ENCODE measurements at places on chromosomes 4 and X. TPM values are rescaled to one million over a fixed set of nuclear protein-coding genes. Genes with fewer than 3 reads are reported as not detected.
A peak's percentile ranks its signal among the peaks of the same experiment; 100 is the strongest.

DNA sequence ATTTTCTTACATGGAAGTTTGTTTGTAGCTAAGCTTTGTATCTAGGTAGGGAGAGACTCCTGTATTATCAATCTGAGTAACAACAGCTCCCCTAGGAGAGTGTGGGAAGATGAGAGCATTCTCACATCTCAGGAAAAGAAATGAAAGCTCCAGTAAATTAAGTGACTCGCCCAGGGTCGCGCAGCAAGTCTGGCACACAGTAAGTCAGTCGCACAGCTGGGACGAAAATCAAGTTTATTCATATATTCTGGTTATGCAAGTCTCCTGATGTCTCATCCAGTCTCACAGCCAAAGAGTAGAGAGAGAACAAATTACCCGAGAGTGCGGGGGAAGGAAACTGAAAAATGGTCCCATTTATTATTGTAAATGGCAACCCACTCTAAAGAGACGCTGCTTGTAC lies 216.1 kb downstream of the STK32B start:
- no peak for DNase-seq

DNA sequence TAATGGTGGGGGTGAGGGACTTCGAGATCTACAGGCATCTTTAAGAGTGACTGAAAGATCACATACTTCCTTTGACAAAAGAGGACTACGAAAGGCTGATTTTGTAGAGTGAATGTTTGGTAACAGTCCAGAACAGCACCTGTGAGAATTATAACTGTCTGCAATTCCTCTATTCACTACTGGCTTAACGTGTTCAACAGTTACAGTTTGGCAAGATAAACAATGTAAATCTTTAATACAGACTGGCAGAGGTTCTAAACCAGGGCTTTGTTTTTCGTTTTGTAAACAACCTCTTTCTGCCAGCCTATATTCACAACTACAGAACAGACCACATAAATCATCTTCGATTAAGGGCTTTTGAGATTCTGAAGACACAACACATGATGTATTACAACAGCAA lies 66.9 kb downstream of the NCAPG start:
- no peak for DNase-seq

DNA sequence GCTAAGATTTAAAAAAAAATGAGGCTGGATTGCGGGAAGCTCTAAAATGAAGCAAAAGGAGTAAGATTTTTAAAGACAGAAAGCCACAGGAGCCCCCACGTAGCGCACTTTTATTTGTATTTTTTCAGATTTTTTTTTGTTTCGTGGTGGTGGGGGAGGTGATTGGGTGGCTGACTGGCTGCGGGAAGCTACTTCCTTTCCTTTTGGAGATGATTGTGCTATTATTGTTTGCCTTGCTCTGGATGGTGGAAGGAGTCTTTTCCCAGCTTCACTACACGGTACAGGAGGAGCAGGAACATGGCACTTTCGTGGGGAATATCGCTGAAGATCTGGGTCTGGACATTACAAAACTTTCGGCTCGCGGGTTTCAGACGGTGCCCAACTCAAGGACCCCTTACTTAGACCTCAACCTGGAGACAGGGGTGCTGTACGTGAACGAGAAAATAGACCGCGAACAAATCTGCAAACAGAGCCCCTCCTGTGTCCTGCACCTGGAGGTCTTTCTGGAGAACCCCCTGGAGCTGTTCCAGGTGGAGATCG lies 908 bp downstream of the PCDH10 start:
- DNase-seq, result no peak

DNA sequence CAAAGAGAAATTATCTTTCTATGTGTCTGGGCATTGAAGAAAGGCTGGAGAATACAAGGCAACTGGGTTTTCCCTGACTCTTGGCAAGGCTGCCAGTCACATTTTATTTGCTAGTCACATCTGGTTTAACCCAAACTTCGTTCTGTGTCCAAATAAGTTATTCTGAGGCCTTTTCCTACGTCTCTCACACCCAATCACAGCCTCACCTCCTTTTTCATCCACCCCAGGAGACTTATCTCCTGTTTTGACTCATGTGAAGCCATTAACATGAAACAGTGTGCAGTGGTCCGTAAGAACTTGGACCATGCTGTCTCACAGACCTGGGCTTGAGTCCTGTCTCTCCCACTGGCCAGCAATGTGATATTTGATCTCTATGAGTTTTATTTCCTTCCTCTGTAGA lies 59.3 kb downstream of the CNGA2 start:
- DNase-seq, result no peak

DNA sequence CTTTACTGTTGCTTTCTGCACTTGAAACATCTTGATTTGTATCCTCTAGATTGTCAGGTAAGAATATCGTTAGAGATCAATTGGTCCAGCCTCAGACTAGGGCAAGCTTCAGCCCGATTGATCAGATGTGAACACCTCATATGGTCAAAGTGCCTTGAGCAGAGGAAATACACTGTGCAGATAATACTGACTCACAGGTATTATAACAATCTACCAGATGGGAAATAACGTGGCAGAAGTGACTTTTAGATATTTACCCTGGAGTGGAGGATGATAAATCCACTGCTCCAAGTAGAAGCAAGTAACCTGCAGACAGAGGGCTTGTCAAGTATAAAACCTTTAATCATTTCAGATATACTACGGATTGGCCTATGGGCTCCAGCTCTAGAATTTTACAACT lies 17.9 kb downstream of the VEGFC start:
- no peak for DNase-seq

GAGE12E gene
- total RNA-seq, result not detected

GRCh38 chr4:148210661-148211060 lies 231.6 kb downstream of the NR3C2 start:
- DNase-seq, result no peak

CLDN22 gene
- total RNA-seq, result not detected

DNA sequence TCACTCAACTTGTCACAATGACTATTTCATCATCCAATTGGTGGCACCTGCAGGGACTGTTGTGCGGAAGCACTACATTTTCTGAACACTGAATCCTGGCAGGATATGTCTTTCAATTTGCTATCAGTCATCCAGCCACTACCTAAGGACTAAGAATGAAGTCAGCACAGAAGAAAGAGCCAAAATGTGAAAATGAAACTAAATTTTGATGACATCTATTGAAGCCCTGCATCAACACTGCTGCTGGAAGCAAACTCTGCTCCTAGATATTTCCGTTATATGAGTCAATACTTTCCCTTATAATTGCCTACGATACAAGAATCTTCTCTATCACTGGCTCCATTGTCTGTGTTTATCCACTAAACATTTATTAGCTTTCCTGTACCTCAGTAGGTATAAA lies 917.9 kb downstream of the RAPGEF2 start:
- DNase-seq, result no peak

GRCh38 chr4:152424977-152425376 lies 110.9 kb downstream of the FBXW7 start:
- DNase-seq, result no peak

- no peak for DNase-seq
Measured at GRCh38 chr4:15695729-15696128, 7.1 kb upstream of the BST1 start.

DNA sequence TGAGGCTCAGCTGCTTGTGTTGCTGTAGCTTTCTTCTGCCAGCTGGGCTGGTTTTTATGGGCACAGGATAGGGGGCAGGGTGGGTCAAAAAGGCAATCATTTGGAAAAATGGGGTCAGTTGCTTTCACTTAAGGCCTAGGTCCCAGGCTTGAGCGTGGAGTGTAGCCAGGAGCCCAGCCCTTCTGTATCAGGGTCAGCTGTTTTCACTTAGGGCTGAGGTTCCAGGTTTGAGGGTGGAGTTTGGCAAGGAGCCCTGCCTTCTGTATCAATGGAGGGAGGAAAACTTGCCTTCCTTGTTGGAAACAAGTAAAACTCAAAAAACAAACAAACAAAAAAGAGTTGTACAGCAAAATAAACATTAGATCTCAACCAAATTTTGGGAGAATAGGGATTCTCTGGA lies 37.0 kb upstream of the UGT8 start:
- DNase-seq, result no peak

NOX1 gene
- total RNA-seq, result not detected

- no peak for DNase-seq
Measured at GRCh38 chrX:136193771-136194170, 46.4 kb downstream of the FHL1 start.

- DNase-seq, result no peak
Measured at GRCh38 chr4:139416073-139416673, 37.7 kb upstream of the RAB33B start.

GRCh38 chr4:15021946-15022345 lies 19.7 kb downstream of the CPEB2 start:
- DNase-seq, result no peak

SMR3A gene
- not detected for total RNA-seq

ADGRG4 gene
- total RNA-seq, result 0.13 TPM

DNA sequence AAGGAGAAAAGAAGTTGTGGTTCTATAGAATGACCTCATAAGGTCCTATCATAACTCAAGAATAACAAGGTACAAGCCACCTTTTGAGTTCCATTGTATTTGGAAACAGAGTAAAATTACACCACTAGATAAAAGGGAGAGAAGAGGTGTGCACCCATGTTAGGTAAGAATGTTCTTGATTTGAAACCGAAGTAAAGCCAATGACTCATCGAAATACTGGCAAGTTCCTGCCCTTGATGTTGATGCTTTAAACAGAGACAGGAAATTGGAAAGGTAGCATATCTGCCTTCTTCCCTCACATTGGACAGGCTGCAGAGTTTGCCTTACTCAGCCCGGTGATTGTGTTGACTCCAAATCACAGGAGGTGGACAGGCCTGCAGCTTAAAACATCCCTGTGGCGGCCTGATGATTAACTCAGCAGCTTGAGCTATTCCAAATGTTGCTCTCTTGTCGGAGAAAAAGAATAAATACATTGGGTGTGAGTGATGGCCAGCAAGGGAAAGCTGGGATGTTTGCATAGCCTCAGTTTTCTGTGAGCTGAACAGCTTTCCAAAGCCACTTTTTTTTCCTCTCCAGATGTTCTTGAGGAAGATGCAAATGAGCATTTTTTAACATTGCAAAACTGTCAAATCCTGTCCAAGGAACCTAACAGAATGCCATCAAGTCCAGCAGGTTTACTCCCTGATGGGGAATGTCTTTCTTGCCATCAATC lies 321.1 kb downstream of the NKX6-1 start:
- DNase-seq, result no peak

ITIH6 gene
- not detected for total RNA-seq

- peak; percentile 53 for DNase-seq
Measured at GRCh38 chr4:141501931-141502330, 134.5 kb upstream of the IL15 start.

GRCh38 chr4:12889054-12889453 lies 595.1 kb downstream of the RAB28 start:
- no peak for DNase-seq

HTN1 gene
- not detected for total RNA-seq

- DNase-seq, result no peak
Measured at GRCh38 chr4:531076-531475, 32.1 kb downstream of the PIGG start.

- DNase-seq, result no peak
Measured at GRCh38 chrX:7074148-7074907, 73.2 kb upstream of the STS start.

- no peak for DNase-seq
Measured at GRCh38 chr4:25923745-25924144, 9.7 kb downstream of the SMIM20 start.

GRCh38 chr4:77413766-77414165 lies 191.9 kb upstream of the CXCL13 start:
- no peak for DNase-seq

- DNase-seq, result no peak
Measured at GRCh38 chr4:176189891-176190795, 5.2 kb downstream of the SPATA4 start.

DNA sequence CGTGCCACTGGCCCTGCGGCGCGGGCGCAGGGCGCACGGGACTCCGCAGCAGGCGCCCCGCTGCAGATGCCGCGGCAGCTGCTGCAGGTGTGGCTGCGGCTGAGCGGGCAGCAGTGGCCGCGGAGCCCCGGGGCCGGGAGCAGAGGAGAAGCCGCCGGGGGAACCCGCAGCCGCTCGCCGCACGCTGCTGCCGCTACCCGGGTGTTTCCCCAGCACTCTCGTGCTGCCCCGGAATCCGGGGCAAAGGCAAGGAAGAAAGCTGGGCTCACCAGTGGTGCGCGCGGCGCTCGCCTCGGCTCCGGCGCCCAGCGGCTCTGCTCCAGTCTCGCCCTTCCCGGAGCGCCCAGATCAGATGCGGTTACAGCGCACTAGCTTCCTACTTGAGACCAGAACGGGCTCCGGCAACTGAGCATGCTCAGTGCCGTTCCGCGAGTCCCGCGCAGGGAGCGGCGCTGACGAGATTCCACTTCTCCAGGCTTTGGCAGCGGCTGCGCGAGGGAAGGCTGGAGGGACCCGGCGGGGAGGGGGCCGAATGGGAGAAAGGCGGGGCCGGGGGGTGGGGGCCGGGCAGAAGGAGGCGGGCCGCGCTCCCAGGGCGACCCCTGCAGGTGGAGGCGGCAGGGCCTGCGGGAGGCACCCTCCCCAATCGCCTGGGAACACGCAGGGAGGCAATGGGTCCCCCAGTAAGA lies at the start of gene APBB2:
APBB2 (minus strand) TSS at position 407 of the 689 bp plus-strand sequence. CDS start 181,288 bp downstream, outside the sequence.
- DNase-seq, result peak; percentile 99

GRCh38 chrX:51494409-51494808 lies 2.0 kb downstream of the NUDT11 start:
- DNase-seq, result peak; percentile 4

GRCh38 chr4:128228845-128229795 lies 58.5 kb downstream of the PGRMC2 start:
- DNase-seq, result peak; percentile 52

GRCh38 chrX:39470588-39471407 lies 627.0 kb downstream of the BCOR start:
- DNase-seq, result no peak

All from kidney (tissue), 22 donors.